ENCODE measurements at places on chromosomes 3 and 15.

- peak; percentile 89 for DNase-seq
Measured at GRCh38 chr15:95875121-95875643, 455.3 kb upstream of the NR2F2 start.

GRCh38 chr15:25766417-25766816, 96.7 kb downstream of the ATP10A start:
- DNase-seq: no peak

- no peak for DNase-seq
Measured at GRCh38 chr15:91168457-91168856, 68.4 kb downstream of the SV2B start.

- no peak for DNase-seq
Measured at GRCh38 chr3:197880491-197881269, 69.3 kb upstream of the RPL35A start.

DNA sequence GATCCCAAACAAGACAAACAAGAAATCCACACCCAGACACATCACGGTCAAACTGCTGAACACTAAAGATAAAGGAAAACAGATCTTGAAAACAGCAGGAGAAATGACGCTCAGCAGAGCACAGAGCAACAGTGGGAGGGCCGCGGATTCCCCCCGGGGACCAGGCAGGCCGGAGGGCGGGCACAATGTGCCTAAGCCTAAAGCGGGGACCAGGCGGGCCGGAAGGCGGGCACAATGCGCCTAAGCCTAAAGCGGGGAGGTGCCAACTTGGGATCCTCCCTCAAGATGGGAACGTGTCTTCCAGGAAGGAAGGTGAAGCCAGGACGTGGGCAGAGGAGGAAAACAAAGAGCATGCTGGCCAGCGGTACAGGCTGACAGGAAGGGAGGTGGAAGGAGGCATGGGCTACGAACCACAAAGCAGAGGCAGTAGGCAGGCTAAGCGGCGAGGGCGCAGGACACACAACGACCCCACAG, 31.1 kb downstream of the CYFIP1 start:
- peak; percentile 70 for DNase-seq

DNA sequence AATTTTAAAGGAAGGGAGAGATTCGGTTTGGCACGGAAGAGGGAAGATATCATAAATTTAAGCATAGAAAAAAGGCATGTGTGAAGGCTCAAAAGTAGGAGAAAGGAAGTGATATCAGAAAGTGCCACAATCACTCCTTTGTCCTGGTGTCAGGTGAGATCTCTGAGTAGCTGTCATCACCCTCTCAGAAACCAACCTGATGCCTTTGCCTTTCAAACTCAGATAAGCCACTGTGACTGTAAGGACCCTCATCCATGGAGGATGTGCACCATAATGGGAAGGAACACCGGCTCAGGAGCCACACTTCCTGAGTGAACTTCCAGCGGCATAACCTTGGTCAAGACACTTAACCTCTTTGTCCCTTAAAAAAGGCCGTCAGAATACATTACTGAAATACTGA, 318.7 kb upstream of the SEMA6D start:
- no peak for DNase-seq

GRCh38 chr15:78614021-78614420, 6.8 kb downstream of the CHRNA3 start:
- DNase-seq: no peak

- DNase-seq: no peak
Measured at GRCh38 chr3:112004669-112005068, 5.9 kb downstream of the TAGLN3 start.

- no peak for DNase-seq
Measured at GRCh38 chr15:70407336-70407670, 309.6 kb upstream of the TLE3 start.

DNA sequence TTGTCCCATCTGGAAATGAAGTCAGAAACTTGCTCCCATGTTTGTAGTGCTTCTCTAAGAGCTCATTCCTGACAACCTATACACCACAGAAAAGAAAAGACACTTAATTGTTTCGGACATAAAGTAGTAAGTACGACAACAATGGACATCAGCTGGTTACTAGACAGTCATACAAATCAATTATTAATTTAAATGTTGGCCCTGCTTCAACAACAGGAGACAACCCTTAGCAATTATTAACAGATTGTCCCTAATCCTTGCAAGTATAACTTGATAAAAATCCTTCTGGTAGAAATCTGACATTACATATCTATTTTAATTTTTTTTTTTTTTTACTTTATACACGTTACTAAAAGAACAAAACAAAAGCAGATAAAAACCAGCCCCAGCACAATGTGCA, 29.8 kb downstream of the ERICH6 start:
- DNase-seq: no peak

DNA sequence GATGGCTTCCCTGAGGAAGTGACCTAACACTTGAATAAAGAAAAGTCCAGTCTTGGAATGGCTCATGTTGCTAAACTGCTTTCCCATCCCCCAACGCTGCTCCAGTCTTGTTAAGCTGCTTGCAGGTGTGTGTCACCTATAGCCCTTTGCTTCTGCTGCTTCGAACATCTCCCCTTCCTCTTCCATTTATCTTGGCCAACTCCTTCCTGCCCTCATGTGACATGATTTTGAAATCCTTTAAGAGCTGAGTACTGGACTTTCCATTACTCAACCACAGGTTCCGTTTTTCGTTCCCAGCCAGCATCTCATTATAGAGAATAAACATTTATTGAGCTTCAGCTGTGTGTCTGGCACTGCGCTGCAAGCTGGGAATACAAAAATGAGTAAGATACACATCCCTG, 1.7 kb downstream of the ATG7 start:
- DNase-seq: no peak

DNA sequence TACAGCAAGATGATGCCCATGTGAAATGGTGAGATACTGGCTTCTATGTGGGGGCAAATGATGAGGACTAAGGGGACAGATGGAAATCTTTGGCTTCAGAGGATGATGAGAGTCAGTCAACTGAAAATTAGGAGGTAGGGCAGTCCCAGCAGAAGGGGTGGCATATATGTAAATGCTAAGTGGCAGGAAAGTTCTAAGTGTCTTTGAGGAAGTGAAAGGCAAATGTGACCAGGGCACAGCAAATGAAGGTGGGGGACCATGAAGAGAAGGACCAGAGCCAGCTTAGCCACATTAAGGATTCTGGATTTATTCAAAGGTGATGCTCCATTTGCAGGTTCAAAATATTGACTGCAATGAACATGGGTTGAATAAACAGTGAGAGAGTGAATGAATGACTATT, 29.2 kb upstream of the LIMD1 start:
- no peak for DNase-seq

DNA sequence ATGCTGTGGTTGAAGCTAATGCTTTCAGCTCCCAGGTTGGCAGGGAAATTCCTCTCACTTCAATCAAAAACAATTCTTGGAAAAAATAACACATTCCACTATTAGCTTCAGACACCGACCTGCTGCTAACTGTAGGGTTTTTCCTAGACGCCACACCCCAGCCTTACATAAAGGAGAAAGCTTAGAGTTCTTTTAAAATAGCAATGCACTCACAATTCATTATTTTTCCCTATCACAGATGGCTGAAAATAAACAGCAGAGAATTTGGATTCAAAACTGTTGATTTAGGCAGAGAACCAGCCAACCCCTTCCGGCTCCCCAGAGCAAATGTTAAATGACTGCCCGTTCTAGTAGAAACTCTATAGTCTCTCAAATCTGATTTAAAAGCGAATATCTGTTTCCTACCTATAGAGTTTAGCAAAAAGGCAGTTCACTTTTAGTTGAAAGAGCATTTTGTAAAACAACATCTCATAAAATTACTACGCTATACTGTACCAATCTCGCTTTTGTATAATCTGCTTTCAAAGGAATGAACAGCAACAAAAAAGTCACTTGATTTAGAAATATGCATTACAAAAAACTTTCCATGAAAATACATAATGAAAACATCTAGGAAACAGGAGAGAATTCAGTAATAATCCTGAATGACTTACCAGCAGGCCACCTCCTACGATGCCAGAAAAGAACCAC, 586 bp downstream of the TM4SF1 start:
- DNase-seq: peak; percentile 60

- DNase-seq: no peak
Measured at GRCh38 chr3:82208002-82208710, 446.7 kb upstream of the GBE1 start.

GRCh38 chr3:45711931-45712330, 22.7 kb downstream of the SACM1L start:
- peak; percentile 69 for DNase-seq

DNA sequence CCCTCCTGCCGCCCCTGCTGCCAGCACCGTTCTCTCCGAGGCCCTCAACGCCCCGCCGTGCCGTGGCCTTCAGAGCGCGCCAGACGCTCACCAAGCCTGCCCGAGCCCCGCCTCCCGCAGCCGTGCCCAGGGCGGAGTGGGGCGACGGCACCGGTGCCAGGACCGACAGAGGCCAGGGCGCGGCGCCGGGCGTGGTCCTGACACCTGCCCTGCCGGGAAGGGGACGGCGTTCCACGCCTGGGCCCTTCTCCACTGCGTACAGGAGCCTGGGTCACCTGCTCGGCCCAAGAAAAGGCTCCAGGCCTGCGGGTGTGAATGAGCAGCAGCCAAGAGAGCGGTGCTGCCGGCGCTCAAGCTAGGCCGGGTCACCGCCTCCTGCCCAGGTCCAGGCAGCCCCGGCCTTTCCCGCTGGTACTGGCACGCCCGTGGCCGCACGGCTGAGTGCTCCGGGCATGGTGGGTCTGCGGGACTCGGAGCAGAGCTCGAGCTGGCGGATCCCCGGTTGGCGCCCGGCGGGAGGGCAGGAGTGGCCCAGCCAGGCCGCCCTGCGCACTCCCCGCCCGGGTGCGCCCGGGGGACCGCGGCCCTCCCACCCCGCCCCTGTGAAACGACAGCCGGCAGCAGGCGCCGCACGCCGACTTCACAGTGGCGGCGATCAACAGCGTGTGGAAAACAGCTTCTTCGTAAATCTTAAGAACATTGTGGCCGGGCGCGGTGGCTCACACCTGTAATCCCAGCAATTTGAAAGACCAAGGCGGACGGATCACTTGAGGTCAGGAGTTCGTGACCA, 4.2 kb downstream of the OCA2 start:
- no peak for DNase-seq

DNA sequence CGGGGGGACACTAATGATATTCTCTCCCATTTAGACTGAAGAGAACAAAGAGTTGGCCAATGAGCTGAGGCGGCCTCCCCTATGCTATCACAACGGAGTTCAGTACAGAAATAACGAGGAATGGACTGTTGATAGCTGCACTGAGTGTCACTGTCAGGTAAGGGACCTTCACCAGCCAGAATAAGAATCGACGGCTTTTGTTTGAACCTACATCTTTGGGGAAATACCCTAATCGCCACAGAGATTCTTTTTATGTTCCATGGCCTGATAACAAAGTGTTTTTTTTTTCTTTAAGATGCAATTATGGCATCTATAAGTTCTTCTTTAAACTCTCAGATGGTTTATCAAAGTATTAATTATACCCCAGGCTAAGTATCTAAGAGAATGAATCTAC, 3.4 kb downstream of the THBS1 start:
- DNase-seq: no peak

DNA sequence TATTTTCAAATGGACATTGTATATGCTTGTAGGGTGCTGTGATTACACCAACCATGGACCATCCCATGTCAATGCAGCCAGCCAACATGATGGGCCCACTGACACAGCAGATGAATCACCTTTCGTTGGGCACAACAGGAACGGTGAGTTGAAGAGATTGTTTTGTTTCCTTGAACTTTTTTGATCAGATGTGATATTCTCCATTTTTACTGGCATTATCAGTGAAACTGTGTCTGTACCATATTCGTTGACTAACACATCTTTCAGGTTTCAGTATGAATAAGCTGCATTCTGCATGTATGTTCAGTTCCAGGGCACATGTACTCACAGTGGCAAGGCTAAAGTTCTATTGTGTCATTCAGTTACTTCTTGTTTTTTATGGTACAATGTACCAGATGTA, 655.2 kb downstream of the RBMS3 start:
- DNase-seq: no peak

DNA sequence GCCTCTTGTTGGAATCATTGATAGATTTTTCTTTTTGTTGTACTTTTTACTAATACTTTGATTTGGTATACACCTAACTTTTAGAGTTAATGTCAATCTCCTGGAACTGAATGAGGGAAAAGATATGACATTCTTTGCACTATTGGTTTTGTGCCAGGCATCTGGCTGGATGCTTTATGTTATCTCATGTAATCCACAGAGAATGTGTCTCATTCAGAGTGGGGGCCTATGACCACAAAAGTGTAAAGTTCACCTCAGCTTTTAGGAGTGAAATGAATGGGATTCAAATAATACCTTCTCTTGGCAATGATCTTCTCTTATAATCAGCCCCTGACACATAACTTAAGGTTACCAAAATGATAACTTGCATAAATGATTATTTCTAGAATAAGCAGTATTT, 329.1 kb upstream of the ROPN1 start:
- DNase-seq: peak; percentile 31

GRCh38 chr15:45588219-45588875, 1.2 kb downstream of the BLOC1S6 start:
- peak; percentile 18 for DNase-seq

DNA sequence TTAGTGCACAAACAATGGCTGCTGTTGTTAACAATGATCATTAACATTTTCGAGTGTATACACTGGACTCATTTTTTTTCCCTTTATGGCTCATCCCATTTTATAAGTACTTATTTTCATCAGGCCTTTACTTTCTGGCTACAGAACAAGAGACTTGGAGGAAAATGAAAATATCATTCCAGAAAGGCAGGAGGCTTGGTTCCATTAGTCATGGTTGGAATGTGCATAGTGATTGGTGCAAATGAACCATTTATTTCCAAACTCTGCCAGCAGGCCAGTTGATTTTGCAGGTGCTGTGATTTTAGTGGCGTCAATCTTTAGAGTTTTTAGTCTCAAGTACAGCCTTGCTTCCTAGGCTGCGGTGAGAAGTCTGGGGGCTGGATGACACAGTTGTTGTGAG, 151.8 kb downstream of the ITPR1 start:
- DNase-seq: no peak

DNA sequence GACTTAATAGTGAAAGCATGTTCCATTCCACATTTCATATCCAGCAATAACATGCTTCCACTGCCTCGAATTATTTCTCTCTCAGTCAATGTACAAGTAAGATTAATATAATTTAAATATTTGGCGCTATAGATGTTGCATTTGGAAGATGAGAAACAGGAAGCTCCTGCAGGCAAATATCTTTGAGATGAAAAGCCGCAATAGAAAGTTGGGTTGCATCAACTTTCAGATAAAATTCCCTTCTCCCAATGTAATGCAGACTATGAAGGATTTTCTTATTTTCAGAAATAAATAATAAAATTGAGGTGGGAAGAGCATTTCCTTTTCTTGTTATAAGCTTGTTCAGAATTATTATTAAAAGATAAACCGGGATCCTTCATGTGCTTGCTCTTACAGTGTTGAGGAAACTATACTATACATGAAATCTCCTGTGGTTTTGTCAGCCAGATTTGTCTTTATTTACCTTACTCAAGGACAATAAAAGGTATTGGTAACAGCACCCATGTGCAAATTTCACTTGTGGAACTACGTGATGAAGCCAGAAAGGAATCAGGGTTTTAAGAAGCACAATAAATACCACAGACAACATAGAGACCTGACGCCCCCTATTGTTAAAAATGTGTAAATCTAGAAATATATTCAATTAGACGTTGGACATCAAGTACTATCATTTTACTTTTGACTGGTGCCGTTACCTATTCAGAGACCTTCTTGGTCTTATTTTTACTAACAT, 307.0 kb downstream of the ARPP21 start:
- peak; percentile 45 for DNase-seq
